ENCODE measurements at places on chromosomes 4 and X.
A peak's percentile ranks its signal among the peaks of the same experiment; 100 is the strongest.

- peak; percentile 16 for DNase-seq
Measured at GRCh38 chrX:22526339-22526738, 253.6 kb downstream of the CBLL2 start.

- DNase-seq = no peak
Measured at GRCh38 chr4:13998850-13999445, 371.4 kb upstream of the BOD1L1 start.

GRCh38 chr4:118950929-118951570 is 62.4 kb downstream of the SYNPO2 start:
- DNase-seq = no peak

GRCh38 chrX:128992107-128992971 is 531.0 kb downstream of the SMARCA1 start:
- DNase-seq = no peak

DNA sequence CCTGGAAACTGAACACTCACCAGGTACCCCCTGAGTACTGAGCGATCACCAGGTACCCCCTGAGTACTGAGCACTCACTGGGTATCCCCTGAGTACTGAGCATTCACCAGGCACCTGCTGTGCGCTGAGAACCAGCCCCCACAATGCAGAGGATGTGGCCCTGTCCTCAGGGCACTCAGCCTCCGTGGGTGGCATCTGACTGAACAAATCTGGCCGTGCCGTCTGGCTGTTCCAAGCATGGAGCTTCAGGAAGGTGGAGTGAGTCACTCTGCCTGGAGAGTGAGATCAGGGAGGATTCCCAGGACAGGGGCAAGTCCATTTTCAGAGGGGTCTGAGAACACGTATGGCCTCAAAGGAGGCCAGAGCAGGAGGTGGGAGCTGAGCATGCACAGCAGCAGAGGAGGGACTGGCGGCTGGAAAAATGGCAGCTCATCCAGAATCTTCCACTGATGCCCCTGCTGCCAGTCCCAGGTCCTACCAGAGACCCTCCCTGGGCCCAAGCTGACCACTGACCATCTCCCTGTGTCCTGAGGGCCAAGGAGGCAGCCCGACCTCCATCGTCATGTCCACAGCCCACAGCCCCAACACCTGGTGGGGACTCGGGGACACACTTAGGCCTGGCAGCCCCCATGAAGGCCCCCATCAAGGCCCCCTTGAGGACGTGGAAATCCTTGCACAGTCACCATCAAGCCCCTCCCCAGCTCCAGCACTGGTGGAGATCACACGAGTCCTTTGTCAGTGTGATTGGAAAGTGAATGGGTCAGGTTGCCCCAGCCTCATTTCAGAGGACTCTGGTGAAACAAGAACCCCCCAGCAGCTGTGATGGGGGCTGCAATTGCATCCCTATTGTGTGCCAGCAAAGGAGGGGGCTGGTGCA is 94.1 kb downstream of the HMX1 start:
- DNase-seq = no peak

DNA sequence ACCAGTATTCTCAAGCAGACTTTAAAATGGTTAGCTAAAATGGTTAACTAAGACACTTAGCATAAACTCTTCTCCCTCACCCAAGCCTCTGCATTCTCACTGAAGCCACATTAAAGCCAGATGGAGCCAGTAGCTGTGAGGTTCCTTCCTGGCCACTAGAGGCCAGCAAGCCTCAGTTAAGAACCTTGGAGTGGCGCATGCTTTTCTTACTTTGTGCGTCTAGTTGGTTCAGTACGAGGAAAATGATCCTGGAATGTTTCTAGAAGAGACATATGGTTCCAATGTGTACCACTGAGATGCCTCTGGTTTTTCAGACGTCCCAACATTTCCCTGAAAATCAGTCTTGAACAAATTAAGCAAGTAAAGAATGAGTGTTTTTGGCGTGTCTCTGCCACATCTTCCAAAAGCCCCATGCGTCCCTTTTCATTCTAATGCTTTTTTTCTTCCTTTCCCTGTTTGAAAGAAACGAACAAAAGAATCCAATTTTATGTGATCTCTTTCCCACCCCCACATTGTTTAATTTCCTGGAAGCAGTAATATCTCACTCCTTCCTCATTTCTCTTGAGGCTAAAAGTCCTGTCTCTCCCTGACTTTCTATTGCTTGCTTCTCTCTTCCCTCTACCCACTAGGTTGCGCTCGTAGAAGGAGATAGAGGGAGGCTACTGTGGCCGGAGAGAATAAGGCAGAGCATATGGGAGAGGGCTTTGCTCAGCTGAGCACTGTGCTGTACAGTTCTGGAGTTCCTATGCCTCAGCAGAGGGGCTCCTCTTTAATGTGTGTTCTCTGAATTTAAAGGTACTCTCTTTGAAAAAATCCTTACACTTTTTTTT is 82.9 kb upstream of the TAB3 start:
- peak; percentile 51 for DNase-seq

GRCh38 chr4:129248621-129249020 is 152.7 kb downstream of the C4orf33 start:
- no peak for DNase-seq

GRCh38 chr4:122083989-122084388 is 68.1 kb upstream of the BLTP1 start:
- DNase-seq = peak; percentile 41

DNA sequence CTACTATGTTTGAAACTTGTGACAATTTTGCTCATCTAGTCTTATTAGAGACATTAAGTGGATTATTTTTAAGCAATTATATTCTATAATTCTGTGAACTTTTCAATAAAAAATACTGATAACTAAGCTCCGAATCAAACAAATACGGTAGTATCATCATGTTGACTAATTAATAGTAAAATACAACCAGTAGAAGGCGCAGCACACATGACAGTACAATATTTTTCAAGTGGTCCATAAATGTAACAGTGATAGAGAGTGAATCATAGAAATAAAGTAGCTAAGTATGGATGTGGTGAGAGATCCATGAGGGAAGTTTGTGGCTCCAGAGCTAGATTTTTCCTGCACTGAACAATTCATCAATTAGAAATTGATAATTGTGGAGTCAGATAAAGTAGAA is 666.2 kb downstream of the KCTD8 start:
- DNase-seq = no peak

- no peak for DNase-seq
Measured at GRCh38 chrX:39874202-39874816, 223.4 kb downstream of the BCOR start.

DNA sequence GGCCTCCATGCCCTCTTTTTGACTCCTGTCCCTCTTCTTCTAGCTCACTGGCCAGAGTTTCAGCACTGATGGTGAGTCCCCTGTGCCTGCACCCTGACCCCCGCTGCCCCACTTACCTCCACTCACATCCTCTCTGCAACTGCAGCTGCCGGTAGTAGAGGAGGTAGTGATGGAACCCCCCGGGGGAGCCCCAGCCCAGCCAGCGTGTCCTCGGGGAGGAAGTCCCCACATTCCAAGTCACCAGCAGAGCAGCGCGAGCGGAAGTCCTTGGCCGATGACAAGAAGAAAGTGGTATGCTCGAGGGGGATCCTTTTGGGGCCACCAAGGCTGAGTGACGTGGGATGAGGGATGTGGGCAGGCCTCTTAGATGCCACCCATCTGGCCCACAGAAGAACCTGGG is 5.8 kb downstream of the ARAF start:
- DNase-seq = no peak

- no peak for DNase-seq
Measured at GRCh38 chrX:131735127-131735526, 191.3 kb downstream of the OR13H1 start.

DNA sequence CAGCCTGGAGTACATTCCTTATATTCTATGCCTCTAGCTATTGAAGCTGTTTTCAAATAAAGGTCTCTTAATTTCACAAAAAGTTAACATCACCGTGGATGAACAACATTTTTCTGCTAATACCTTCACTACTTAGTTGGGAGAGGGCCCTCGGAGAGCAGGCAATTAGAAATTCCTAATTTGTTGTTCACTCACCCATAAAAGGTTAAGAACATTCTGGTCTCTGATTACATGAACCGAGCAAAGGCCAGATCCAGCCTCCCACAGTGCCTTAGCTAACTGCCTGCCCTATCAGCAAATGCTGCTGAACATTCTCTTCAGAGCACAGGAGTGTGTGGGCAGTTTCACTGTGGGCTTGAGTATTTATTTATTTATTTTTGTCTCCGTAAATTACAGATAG is 36.0 kb upstream of the TTC29 start:
- peak; percentile 10 for DNase-seq

DNA sequence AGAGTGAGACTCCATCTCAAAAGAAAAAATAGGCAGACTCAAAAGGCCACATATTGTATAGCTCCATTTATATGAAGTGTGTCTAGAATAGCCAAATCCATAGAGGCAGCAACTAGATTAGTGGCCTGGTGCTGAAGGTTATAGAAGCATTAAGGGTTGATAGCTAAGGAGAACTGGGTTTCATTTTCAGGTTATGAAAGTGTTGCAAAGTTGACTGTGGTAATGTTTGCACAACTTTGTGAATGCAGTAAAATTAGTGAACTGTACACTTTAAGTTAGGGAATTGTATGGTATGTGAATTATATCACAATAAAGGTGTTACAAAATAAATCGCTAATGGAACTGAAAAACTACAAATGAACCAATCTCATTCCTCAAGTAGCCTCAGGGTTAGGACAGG is 28.3 kb downstream of the TXLNG start:
- DNase-seq = no peak

GRCh38 chrX:71053217-71053621 is 14.9 kb downstream of the SNX12 start:
- peak; percentile 16 for DNase-seq

- no peak for DNase-seq
Measured at GRCh38 chr4:148170408-148171365, 271.5 kb downstream of the NR3C2 start.

GRCh38 chr4:89929425-89930159 is 34.9 kb downstream of the MMRN1 start:
- peak; percentile 23 for DNase-seq

- DNase-seq = no peak
Measured at GRCh38 chr4:115437739-115438138, 324.3 kb upstream of the NDST4 start.

GRCh38 chrX:109774136-109774535 is 41.1 kb upstream of the ACSL4 start:
- no peak for DNase-seq

DNA sequence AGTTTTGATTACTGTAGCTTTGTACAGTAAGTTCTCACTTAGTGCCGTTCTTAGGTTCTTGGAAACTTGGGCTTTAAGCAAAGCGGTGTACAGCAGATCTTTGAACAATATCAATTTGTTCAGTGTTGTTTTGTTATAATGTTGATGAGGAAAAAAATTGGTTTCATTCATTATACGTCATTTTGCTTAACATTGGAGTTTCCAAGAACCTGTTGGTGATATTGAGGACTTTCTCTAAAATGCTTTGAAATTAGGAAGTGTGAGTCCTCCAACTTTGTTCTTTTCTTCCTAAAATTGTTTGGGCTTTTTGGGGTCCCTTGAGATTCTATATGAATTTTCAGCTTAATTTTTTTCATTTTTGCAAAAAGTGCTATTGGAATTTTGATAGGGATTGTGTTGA is 49.1 kb downstream of the STAG2 start:
- no peak for DNase-seq

GRCh38 chrX:38930474-38930873 is 129.2 kb downstream of the MID1IP1 start:
- no peak for DNase-seq

- peak; percentile 2 for DNase-seq
Measured at GRCh38 chrX:16087076-16087475, 36.3 kb upstream of the GRPR start.

DNA sequence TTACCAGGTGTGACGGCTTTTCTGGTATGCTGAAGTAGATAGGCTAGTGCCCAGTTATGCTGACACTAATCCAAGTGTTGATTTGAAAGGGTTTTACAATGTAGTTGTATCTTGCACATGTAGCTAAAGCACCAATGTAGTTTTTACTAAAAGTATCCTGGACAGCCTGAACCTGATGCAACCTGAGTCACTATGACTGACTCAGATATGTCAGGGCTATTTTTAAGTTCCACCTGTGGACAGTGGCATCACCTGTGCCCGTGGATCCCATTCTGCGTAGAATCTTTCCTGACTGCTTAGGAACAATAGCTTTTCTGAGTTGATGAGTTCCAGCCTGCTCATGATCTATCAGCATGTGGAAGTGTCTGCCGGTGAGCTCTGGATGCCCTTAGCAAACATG is 58.1 kb downstream of the CCNG2 start:
- DNase-seq = no peak

DNA sequence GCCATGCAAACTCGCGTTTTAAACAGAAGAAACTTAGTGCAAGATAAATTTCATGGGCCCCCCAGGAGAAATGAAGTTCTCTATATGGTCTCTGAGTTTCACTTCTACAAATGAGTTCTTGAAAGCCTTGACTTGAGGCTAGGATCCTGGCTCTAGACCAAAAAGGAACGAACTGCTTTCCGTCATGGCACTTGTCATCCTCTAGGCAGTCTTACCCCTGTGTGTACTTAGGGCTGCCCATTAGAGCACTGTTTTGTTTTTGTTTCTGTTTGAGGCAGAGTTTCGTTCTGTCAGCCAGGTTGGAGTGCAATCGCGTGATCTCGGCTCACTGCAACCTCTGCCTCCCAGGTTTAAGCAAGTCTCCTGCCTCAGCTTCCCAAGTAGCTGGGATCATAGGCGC is 29.0 kb downstream of the RNF4 start:
- DNase-seq = no peak

DNA sequence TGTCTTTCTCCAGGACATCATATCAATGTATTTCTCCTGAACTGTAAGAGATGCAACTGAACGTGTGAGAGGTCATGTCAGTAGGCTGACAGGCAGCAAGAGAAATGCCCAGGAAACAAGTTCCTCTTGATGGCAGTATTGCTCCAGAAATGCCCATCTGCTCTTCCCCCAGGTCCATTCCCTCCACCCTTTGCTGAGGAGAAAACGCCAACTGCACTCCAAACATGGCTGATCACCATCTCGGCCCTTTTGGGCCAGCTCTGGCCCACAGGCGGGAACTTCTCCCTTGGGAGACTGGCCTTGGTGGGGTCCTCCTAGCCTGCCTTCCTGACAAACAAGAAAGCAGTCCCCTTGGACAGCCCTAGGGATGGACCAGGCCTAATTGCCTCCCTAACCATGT is 276.5 kb upstream of the AGTR2 start:
- peak; percentile 48 for DNase-seq

DNA sequence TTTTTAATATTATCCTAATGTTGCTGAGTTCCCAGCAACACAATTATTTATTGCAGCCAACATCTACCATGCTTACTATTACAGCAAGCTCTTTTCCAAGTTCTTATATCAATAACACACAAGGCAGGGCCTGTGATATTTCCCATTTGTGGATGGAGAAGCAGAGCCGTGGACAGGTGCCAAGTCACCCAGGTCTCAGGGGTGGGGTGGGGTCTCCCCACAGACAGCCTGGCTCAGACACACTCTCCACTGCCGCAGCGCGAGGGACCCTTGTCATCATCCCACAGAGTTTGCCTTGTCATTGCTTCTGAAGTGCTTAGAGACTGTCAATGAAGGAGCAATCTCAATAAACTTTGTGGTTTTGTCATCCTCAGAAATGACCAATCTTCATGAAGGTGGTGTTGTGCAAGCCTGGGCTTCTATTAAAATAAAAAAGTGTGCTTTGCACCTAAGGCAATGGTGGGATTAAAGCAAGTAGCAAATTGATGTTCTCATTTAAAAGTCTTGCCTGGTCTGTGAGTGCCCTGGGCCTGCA is 76.1 kb downstream of the SORBS2 start:
- DNase-seq = no peak

All from astrocyte of the hippocampus (primary cell).